ENCODE measurements at places on chromosomes 4 and X.

DNA sequence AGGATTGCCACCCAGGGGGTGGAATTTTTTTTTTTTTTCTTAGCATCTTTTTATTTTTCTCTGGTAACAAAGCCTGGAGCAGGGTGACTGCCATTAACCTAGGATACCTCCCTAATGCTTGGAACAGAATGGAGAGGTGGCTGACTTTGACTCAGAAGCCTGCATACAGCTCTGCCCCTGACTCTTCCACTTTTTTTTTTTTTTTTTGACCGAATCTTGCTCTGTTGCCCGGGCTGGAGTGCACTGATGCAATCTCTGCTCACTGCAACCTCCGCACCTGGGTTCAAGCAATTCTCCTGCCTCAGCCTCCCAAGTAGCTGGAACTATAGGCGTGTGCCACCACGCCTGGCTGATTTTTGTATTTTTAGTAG, 341 bp upstream of the SLC2A9 start:
- no peak for DNase-seq

- DNase-seq: no peak
These were observed at the start of gene NHS for GRCh38 chrX:17374619-17375366. Gene NHS, plus strand, starts transcription at chrX:17375200. Its CDS starts 558 bp downstream, at chrX:17375758.

GRCh38 chr4:105305019-105305836, 158.6 kb downstream of the TET2 start:
- no peak for DNase-seq

DNA sequence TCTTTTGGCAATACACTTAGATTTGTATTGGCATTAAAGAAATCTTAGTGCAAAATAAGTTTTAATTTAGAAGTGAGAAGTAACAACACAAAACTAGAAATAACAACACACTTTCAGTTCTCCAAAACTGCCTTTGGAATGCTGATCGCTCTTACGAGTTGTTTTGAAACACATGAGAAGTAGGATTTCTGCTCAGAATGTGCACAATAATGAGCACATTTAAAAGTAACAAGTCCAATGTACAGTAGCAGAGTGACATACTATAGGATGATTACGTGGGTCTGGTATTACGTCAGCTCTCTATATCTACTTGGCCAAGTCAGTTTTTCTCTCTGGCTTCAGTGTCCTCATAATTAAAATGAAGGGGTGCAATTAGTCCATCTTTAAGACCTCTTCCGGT, 164.8 kb downstream of the CHM start:
- DNase-seq: no peak

GRCh38 chr4:106746451-106746850, 289.7 kb downstream of the DKK2 start:
- no peak for DNase-seq

GRCh38 chrX:13372203-13372980, 52.5 kb upstream of the ATXN3L start:
- no peak for DNase-seq

DNA sequence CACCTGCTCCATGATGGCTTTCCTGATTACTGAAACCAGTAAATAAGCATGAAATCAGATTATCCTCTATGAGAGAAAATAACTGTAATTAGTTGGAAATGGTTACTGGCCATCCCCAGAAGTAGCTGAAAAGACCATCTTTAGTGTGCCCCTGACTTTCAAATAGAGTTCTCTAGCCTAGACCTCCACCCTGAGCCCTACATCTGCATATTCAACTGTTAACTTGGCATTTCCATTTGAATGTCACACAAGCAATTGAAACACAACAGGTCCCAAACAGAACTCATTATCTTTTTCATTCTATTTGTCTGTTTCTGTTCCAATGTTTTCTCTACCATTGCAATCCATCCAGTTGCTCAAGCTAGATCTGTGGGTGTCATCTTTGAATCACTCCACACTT, 952.3 kb downstream of the RPA4 start:
- no peak for DNase-seq

DNA sequence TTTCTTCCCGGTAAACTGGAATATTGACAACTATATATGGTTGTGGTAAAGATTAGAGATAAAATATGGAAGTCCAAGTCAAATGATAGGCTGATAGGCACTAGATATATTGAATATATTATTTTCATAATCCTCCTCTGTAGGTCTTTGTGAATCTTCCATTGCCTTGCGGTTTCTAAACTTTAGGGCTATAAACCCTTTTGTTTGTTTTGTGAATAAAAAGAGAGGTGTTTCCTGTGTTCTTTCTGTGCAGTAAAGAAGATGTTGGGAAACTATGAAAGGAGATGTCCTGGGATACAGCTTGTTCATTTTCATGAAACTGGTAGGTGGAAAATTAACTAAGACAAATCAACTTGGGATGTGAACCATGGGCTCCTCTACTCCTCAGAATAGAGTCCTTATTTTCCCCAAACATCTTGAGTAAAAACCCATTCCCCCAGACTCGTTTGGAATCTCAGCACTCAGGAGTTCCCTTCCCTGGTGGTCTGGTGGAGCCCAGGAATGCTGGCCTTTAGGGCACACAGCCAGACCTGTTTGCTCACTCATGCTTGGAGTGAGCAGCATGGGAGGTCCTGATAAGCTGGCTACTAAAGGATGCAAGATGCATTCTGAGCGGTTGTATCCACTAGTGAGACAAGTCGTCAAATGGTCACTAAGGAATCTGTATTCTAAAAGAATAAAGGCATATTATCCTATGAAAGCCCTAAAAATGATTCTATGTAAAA, 22.2 kb downstream of the PRDM8 start:
- DNase-seq: no peak

- DNase-seq: no peak
These were observed 1068.8 kb downstream of the FAM133A start for GRCh38 chrX:94742772-94743171.

- no peak for DNase-seq
These were observed 19.4 kb upstream of the SLC25A6 start for GRCh38 chrX:1411326-1411725.

DNA sequence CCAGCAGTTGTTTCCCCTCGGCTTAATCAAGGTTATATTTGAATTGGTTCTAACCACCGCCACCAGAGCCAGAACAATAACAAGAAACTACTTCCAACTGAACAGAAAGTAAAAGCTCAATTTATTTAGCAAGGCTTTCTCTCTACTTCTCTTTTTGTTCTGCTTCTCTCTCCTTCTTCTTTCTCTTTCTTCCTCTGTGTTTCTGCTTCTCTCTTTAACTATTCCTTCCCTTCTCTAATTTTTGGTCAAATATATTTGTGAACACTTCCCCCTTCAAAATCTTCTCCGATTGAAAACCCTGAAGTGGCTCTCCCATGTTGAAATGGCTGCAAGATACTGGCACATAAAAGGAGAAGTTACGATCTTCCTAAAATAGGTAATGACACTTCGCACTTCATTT, 1195.9 kb upstream of the PRKX start:
- no peak for DNase-seq

GRCh38 chr4:120749445-120750151, 172.9 kb downstream of the PRDM5 start:
- peak; percentile 9 for DNase-seq

GRCh38 chr4:102640669-102641068, 120.1 kb downstream of the MANBA start:
- no peak for DNase-seq

DNA sequence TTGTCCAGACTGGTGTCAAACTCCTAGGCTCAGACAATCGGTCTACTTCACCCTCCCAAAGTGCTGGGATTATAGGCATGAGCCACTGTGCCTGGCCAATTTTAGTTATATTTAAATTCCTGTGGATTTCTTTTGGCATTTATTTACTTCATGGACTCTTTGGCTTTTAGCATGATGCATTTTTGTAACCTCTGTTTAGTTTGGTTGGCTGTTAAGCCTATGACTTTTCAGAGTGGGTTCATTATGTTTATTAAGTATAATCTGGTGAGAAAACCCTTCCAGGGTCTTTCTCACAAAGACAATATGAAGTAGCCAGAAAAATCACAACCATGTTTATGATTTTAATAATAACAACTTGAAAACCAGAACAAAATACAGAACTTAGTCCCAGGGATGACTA, 49.4 kb downstream of the USP38 start:
- no peak for DNase-seq

- peak; percentile 75 for DNase-seq
These were observed 6.8 kb upstream of the SASH3 start for GRCh38 chrX:129772796-129773431.

DNA sequence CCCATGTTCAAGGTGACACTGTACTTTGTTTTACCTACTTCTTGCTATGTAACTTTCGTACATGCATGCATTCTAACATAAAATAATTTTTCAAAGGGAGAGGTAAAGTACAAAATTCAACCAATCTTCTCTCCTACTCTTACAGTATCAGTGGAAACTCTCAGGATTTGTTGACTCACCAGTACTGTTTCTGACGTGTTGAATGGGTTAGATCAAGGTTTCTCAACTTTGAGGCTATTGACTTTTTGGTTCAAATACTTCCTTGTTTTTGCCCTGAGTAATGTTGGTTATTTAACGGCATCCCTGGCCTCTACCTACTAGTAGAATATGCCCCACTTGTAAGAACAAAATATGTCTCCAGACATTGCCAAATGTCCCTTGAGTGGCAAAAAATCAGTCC, 94.6 kb upstream of the SMAD1 start:
- DNase-seq: no peak

GRCh38 chr4:6891436-6892170, 18.0 kb upstream of the TBC1D14 start:
- no peak for DNase-seq

GRCh38 chr4:169927280-169927679, 98.9 kb downstream of the MFAP3L start:
- DNase-seq: no peak

DNA sequence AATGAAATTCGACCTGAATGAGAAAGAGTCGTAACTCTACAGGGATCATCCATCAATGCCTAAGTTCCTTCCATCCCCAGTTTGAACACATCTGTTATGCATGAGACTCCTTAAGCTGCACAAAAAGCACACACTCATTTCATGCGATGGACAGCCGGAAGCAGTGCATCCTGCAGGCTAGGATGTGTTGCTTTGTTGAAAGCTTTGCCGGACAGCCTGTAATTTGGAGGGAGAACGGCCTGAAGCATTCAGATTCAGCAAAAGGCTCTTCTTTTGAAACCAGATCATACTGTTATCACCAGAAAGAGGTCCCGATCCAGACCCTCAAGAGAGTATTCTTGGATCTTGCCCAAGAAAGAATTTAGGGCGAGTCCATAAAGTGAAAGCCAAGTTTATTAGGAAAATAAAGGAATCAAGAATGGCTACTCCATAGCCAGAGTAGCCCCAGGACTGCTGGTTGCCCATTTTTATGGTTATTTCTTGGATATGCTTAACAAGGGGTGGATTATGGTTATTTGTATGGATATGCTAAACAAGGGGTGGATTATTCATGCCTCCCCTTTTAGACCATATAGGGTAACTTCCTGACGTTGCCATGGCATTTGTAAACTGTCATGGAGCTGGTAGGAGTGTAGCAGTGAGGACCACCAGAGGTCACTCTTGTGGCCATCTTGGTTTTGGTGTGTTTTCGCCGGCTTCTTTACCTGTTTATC, 48.1 kb upstream of the DHRSX start:
- no peak for DNase-seq

DNA sequence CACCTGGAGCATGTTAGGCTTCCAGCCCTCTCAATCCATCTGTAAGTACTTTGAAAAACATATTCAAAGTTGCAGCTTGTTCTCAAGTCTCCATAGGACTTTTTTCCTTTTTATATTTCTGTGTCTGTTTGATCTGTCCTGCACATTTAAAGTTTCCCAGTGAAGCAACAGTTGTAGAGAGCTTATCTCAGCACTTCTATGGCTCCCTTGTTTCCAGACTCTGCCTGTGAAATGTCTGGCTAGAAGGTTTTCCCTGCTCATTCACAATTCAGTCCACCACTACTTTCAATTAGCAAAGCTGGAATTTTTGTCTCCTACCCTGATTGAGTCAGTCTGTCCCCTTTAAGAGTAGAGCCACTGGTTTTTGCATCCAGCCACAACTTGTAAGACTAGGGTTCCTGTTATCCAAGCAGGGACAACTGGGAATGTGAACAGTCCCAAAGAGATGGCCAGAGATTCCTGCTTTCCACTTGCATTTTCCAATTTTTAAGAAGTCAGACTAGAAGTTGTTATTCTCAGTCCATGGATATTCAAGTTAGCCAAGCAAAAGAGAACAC, 116.1 kb downstream of the GASK1B start:
- no peak for DNase-seq

DNA sequence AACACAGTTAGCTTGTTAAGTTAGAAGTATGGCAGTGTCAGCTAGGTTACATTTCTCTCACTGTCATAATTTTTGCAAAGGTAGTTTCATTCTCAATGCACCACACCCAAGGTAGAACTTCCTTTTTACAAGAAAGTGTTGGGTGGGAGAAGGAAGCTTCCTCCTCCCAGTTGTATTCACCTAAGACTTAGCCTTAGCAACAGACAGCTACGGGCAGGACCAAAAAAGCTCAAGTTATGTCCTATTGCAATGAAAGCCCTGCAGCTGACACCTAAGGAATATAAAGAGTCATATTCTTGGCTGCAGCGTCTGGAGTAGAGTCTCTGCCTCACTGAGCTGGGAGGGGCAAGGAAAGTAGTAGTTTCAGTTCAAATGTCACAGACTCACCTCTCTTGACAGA, 25.1 kb upstream of the PRDM8 start:
- DNase-seq: no peak

DNA sequence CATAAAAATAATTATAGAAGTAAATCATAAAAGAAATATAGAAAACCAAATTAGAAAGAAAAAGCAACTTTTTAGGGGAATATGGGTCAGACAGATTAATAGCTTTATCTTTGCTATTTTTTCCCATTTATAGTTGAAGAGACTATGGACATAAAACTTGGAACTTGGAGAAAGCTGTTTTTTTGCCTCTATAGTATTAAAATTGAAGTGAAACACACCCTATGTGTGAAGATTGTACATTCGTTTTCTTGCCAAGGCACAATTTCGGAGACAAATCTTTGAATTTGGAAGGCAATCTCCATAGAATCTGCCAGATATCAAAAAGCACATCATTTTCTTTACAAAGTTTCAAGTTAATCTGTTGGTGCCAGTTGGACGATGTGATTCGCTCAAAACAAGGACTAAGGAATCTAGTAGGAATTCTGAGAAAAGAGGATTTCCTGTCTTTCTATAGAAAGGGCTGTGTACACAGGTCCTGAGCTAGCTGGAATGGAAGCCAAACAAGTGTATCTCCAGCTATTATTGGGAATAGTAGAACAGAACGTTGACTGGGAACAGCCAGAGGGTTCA, 156.3 kb downstream of the SLC7A11 start:
- no peak for DNase-seq

DNA sequence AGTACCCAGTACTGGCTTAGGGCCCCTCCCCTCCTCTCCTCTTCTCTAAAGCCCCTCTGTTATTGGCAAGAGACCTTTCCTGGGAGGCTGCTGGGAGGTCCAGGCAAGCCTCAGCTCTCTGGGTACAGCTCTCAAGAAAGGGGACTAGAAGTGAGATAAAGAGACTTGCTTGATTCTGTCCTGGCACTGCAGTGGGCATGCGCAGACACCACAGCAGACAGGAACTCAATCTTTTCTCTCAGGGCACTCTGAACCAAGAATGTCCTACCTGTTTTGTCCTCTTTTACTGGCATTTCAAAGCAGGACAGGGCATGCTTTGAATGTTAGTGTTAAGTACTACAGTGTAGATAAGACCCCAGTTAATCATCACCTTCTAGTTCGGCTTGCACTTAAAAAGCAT, 74.9 kb downstream of the NYX start:
- DNase-seq: no peak

- no peak for DNase-seq
These were observed 61.4 kb upstream of the ZCCHC13 start for GRCh38 chrX:74242484-74243138.

GRCh38 chr4:39846120-39846519, 131.6 kb downstream of the PDS5A start:
- DNase-seq: no peak

All from KG1 (cell line).